ENCODE measurements at places on chromosomes 4 and X. TPM values are rescaled to one million over a fixed set of nuclear protein-coding genes. Genes with fewer than 3 reads are reported as not detected.

GRCh38 chr4:126223784-126224407 is 909.1 kb downstream of the FAT4 start:
- DNase-seq = no peak

The CT45A3 gene
- total RNA-seq = not detected

GRCh38 chr4:54661686-54662085 is 3.9 kb downstream of the KIT start:
- no peak for DNase-seq

The AKAP4 gene
- not detected for total RNA-seq

GRCh38 chr4:168598191-168598590 is 101.3 kb downstream of the PALLD start:
- DNase-seq = no peak

The F8 gene
- 5.7 TPM for total RNA-seq

- no peak for DNase-seq
Observed at GRCh38 chr4:113375964-113376666, 326.7 kb downstream of the ANK2 start.

- DNase-seq = no peak
Observed at GRCh38 chr4:21722157-21722839, 226.3 kb downstream of the KCNIP4 start.

- no peak for DNase-seq
Observed at GRCh38 chrX:26851981-26852380, 611.2 kb downstream of the PPP4R3C start.

The RASSF6 gene
- total RNA-seq = 10.1 TPM

- DNase-seq = no peak
Observed at GRCh38 chr4:6498511-6499237, 26.3 kb upstream of the PPP2R2C start.

DNA sequence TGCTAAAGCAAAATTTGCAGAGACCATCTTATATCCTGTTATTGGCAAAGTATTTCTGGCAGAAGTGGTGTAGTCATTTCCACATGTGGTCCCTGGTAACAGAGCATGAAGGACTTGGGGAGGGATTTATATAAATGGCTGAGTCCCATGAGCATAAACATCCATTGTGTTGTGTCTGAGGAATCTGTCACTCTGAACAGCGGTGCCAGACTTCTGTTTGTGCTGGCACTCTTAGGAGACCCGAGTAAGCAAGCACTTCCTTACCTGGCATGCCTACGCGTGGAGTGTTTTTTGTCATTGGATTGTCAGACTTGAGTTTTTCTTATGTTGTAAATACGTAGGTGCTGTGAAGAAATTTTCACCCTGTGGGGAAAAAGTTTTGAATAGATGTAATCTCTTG is 285.9 kb downstream of the ARHGAP10 start:
- peak; percentile 28 for DNase-seq

The SH3D19 gene
- total RNA-seq = 38.1 TPM

The HSD17B11 gene
- 105 TPM for total RNA-seq

- DNase-seq = no peak
Observed at GRCh38 chr4:59535541-59535940, 1664.6 kb upstream of the ADGRL3 start.

DNA sequence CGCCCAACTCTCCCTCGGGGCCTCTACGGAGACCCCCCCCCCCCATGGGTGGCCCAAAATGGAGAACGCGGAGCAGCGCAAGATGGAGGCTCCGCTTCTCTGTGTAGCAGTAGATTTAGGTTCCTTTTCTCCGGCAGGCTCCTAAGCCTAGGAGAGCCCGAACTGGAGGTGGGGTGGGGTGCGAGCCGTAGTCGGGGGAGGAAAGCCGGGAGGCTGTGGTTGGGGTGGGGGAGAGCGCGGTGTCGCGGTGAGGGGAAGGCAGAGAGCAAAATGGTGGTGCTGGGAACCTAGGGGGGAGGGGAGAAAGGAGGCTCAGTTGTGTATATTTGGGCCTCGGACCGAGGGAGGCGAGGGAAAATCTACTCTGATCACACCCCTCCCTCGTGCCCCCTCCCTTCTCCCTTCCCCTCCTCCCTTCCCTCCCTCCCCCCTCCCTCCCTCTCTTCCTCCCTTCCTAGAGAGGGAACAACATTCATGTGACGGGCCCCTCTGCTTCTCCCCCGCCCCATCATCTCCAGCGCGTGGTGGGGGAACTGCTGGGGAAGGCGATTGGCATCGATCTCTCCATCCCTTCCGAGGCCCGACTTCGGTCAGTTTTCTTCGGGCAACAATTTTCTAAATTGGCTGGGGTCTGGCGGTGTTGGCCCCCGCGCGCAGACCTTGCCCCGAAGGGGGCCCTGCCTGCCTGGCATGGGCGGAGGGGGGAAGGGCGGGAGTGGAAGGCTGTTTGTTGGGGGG is at the start of gene STAG2:
TSS of gene STAG2 (plus strand) at position 439 of the 738 bp plus-strand sequence. CDS start 60,922 bp downstream, outside the sequence.
- DNase-seq = peak; percentile 79

DNA sequence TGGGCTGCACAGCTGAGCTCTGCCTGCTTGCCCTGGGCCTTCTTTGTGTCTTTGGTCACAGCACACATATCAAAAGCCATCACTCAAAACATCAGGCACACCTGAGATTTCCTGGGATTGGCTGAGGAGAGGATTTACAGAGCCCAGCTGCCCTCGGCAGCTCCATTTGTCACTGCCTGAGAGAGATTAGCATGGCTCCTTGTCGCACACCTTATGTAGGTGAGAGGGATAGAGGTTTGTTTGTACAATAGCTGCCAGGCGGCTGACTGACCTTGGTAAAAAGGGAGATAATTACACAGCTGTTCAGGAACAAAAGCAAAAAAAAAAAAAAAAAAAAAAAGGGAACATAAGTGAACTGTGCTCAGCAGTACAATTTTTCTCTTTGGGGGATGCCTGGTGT is 63.2 kb downstream of the MGST2 start:
- peak; percentile 92 for DNase-seq

The NCAPG gene
- total RNA-seq = 0.26 TPM

DNA sequence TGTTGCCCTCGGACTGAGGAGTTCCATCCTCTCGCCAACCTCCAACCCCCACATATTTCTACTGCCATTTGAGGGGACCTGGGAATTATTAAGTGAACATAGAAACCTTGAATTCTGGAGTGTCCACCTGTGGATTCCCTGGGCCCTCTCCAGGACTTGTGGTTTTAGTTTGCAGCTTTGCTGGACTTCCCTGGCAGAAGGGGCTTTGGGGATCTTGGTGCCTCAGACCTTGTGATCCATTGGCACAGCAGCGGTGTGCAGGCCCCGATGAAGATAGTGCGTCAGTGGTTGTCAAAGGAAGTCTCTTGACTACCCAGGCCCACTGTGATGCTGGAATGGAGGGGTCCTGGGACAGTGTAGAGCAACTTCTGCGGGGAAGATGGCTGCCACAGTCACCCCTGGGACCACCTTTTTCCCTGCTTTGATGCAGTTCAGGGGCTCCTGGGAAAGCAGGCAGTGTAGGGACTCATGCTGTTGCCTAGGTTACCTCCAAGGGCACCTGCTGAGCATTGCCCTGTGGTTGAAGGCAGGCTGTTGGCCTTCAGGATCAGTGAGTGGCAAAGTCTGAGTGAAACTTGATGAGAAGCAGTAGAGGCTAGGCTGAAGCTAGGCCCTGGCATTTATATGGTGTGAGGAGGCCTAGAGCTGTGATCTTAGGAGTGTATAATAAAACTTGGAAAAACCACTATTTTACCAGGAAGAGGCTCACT is 2.2 kb downstream of the SLC16A2 start:
- peak; percentile 23 for DNase-seq

DNA sequence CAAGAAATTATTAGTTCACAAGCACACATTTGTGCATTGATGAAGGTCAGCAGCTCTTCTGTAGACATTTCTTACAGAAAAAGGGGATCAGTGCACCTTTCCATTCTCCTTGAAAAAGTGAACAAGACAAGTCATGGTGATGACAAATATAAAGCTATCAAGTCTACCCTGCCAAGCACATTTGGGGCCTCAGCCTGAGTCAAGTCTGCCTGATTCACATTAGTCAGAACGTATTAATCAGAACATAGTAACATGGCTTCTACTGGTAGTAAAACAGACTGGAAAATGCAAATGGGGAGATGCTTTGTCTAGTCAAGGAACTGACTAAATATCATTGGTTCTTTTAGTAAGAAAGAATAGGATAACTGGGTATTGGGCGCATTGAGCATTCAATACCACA is 2305.1 kb downstream of the PCDH7 start:
- no peak for DNase-seq

- DNase-seq = peak; percentile 57
Observed at GRCh38 chr4:87007528-87008446, 73.0 kb downstream of the AFF1 start.

- DNase-seq = no peak
Observed at GRCh38 chr4:91838181-91838861, 465.4 kb upstream of the GRID2 start.

DNA sequence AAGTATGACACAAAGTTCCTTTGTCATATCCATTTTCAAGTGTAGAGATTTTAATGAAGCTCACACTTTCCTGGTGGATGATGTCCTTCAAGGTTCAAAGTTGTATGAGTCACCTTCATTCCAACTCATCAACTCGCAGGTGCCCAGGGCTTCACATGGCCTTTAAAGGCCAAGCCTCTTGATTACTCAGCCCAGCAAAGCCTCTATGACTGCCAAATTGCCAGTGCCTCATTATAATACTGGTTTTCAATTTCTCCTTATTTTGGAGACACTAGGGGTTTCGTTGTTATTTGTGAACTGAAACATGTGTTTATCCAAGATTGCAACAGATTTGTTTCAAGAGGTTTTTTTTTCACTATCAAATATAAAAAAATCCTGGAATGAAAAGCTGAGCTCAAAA is 45.9 kb upstream of the PPP3CA start:
- DNase-seq = no peak

DNA sequence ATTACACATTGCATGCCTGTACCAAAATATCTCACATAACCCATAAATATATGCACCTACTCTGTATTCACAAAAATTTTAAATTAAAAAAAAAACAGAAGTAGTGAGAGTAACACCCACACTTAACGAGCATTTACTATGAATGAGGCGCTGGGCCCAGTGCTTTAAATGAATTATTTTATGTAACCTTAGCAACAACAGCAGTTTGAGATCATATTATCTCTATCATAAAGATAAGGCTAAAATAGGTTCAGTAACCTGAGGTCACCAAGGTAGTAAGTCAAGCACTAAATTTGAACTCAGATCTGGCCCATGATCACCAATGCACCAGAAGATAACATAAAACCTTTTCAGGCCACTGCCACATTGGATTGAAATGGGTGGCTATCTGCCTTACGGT is 5.3 kb upstream of the PROM1 start:
- no peak for DNase-seq

DNA sequence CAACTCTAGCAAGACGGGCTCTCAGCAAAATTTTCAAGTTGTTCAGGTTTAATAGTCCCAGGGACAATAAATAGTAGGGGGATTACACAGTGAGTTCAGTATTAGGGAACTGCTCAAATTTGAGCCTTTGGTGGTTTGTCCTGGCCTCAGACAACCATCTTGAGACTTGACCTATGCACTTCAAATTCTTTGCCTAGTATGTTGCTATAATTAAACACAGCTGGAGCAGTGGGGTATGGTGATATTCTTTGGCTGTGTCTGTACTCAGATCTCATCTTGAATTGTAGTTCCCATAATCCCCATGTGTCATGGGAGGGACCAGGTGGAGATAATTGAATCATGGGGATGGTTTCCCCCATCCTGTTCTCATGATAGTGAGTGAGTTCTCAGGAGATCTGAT is 43.3 kb upstream of the TEX13A start:
- no peak for DNase-seq

DNA sequence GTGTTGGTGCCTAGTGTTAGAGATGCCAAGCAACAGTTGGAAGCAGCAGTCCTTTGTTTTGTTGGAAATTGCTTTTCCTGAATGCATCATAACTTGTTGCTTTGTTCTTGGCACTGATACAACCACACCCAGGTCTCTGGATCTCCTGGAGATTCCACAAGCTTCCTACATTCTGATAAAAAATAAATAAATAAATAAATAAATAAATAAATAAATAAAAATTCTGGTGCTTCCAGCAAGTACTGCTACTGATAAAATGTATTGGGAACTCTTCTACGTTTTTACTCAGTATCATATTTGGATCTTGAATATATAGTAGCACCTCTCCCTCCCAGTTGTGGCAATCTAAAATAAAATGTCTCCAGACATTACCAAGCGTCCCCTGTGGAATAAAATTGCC is 62.7 kb upstream of the GRID2 start:
- no peak for DNase-seq

DNA sequence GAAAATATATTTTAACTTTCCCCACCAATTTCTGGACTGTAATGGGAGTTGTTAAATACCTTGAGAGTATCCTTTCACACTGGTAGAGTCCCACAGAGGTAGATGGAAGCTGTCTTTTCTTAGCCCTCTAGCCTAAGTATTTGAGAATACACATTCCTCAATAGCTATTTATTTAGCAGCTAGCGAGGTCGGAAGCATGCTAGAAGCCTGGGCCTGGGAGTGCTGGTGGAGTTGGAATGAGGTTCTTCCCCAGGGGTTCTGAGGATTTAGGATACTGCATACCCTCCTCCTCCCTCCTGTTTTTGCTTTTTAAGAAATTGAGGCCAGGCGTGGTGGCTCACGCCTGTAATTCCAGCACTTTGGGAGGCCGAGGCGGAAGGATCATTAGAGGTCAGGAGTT is 999 bp upstream of the KLHL15 start:
- DNase-seq = no peak

DNA sequence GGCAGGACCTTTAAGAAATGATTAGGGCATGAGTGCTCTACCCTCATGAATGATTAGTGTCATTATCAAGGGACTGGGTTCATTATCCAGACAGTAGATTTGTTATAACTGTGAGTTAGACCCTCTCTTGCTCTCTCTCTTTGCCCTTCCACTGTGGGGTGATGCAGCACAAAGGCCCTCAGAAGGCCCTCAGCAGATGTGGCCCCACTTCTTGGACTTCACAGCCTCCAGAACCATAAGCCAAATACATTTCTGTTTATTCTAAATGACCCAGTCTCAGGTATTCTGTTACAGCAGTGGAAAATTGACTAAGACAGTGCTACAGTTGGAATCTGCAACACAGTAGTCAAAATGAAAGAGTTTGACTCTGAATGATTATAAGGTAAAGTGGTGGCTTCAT is 17.2 kb upstream of the PDLIM5 start:
- no peak for DNase-seq

The PAGE2 gene
- not detected for total RNA-seq

- DNase-seq = peak; percentile 90
Observed at GRCh38 chr4:159048166-159048886, 54.6 kb upstream of the RAPGEF2 start.

Data from body of pancreas (tissue), 4 donors.